ENCODE measurements at places on chromosomes 11 and 22.

GRCh38 chr11:46918083-46918787 is at the start of gene LRP4:
TSS of gene LRP4 (minus strand) at chr11:46918550. CDS start at chr11:46918379, 171 bp downstream.
- no peak for DNase-seq

DNA sequence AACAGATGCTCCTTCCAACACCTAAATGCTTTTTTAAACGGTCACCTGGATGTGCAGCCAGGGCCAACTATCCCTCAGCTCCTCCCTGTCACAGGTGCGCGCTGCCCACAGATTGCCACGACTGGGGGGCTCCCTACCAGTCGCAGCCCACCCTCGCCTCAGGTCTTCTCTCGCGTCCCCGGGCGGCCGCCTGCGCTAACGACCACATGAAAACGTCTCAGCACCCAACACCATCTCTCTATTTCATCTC is 469 bp downstream of the ZBED5 start:
- no peak for DNase-seq

DNA sequence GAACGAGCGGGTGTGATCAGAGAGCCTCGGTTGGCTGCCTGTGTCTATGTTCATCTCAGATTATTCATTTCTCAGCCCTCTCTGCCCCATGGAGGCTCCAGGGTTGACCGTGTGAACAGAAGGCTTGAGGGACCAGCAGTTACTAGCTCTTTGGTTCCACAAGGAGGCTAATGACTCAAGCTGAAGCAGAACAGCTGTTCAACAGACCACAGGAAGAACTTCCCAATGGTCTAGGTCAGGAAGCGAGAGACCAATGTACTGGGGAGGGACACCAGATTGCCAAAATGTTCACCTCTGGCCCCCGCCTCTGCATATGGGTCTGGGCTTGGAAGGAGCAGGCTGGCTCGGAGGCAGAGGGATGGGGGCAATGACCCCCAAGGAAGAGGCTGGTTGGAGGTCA is 14.7 kb upstream of the PDE2A start:
- DNase-seq, result peak; percentile 30

GRCh38 chr11:36492724-36493304 is 17.3 kb downstream of the TRAF6 start:
- DNase-seq, result peak; percentile 54

DNA sequence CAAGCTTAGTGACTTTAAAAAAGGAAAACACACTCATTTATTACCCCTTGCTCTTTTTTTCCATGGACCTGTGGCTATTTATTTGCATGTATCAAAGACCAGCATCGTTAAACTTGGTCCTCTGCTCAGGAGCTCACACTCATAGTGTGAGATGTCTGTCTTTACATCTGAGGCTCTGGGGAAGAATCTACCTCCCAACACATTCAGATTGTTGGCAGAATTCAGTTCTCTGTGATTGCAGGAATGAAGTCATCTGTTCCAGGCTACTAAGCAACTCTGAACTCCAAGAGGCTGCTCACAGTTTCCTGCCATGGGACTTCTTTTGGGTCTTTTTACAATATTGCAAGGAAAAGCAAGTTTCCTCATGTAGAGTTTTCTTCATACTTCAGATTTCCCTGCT is 138.8 kb downstream of the LRRC4C start:
- DNase-seq, result no peak

DNA sequence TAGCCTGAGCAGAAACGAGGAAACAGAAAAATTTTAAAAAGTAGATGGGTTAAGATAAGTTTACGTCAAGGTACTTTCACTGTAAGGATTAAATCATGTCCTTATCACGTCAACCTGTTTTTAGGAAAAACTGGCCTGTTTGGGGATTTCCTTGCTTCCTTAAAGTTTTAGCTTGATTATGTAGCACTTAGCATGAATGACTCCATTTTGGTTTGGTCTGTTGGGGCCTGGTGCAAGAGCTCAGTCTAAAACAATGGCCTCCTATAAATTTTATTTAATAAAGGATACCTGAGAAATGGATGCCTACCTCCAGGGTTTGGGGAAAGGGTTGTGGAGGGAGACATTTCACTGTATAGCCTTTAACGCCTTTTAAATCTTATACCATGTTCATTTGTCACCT is 33.2 kb upstream of the CSTF3 start:
- DNase-seq, result no peak

DNA sequence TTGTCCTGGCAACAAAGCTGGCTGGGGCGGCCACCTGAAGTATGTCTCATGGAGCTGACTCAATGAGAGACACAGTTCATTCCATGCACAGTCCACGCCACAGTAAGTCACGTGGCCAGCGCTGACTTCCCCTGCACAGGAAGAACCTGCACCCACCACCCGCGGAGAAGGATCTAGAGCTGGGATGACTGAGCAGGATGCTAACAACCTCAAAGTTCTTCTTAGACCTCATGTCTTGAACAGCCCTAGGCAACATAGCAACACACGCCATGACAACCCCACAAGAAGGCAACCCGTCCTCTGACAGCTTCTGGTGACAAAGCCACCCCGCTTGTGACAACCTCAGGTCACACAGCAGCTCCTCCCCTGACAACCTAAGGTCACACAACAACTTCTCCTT is 76.9 kb upstream of the B3GAT1 start:
- no peak for DNase-seq

DNA sequence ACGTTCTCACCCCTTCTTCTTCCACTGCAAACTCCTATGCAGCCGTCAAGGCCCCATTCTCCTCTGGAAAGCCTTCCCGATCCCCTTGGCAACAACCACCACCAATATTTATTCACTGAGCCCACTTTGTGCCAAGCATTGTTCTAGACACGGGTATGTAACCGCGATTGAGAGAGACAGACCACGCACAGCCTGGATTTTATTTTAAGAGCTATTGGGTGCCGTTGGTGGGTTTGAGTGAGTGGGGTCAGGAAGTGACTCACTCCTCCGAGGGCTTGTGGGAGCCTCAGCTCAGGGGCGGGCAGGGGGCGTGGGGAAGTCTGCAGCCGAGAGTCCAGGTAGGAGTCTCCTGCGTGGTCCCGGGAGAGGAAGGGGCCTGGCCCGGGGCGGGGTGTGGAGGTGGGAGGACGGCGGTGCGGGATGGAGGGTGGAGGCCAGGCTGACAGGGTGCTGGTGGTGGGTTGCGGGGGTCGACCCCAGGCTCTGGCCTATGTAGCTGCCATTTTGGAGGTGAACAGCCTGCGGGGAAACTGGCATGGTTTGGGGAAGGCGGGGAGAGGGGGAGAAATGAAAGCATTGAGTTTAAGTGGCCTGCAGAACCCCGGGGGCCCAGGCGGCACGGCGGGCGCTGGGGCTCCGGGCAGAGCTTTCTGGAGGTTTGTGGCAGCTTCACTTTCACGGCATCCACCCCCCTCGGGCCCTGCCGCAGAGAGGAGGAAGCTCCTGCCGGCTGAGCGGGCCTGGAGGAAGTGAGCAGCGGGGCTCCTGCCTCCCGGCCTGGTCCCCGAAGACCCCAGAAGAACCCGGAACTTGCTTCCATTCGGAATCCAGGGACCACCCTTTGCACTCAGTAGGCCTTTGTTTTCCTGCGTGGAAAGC is 547 bp downstream of the PARVG start:
- no peak for DNase-seq

DNA sequence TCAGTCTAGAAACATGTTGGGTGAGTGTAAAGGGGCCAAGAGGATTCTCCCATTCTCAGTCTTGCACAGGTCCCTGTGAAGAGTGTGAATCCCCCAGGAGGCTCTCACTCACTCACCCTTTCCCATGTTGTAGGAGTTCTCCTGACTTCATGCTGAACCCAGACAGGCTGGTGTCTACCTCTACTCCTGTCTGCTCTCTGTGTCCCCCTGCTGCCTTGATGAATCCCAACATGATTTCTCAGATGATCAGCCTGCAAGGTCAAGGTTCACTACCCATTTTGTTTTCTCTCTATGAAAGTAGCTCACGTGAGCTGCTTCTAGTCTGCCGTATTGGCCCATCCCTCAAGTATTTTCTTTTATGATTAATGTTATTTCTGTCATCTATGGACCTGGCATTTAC is 500.6 kb downstream of the ETS1 start:
- DNase-seq, result no peak

GRCh38 chr22:46125816-46126765 is 24.2 kb upstream of the PPARA start:
- no peak for DNase-seq

GRCh38 chr11:77113382-77114088 is 10.9 kb downstream of the OMP start:
- peak; percentile 28 for DNase-seq

Data from AG10803 (cell line).